ENCODE measurements at places on chromosomes 12 and 14. TPM values are rescaled to one million over a fixed set of nuclear protein-coding genes. Genes with fewer than 3 reads are reported as not detected.

CLEC4C gene
- not detected for total RNA-seq

CCDC196 gene
- total RNA-seq, result not detected

ULK1 gene
- total RNA-seq, result 35.4 TPM

GALNT6 gene
- 3.6 TPM for total RNA-seq

OLR1 gene
- 0.40 TPM for total RNA-seq

GZMB gene
- not detected for total RNA-seq

GLIPR1L1 gene
- total RNA-seq, result not detected

Measured in A549 treated with ZK216348 at 1 μM for 4 hours (cell line).